Aorta (tissue), 5 donors: ENCODE measurements at places on chromosomes 7 and 10. TPM values are rescaled to one million over a fixed set of nuclear protein-coding genes. Genes with fewer than 3 reads are reported as not detected.

The AS3MT gene
- 1.2 TPM for total RNA-seq

The SPDYE8 gene
- not detected for total RNA-seq

GRCh38 chr7:156116514-156117215 is 304.4 kb upstream of the SHH start:
- no peak for DNase-seq
- no peaks in the 10 kb centered on the region for H3K4me1 ChIP-seq
- H3K36me3 ChIP-seq: no peaks in the 10 kb centered on the region
- H3K4me3 ChIP-seq: no peak overlapping the region
- H3K27me3 ChIP-seq: peaks cover 2% of the 10 kb centered on the region

GRCh38 chr10:79300711-79301110 is 46.6 kb upstream of the PPIF start:
- no peak overlapping the region for H3K4me3 ChIP-seq
- no peaks in the 10 kb centered on the region for H3K4me1 ChIP-seq
- peaks cover 4% of the 10 kb centered on the region for H3K36me3 ChIP-seq
- H3K27me3 ChIP-seq: no peaks in the 10 kb centered on the region
- no peak overlapping the region for H3K27ac ChIP-seq
- DNase-seq: no peak

- H3K27ac ChIP-seq: no peak overlapping the region
- H3K36me3 ChIP-seq: peaks cover 3% of the 10 kb centered on the region
- H3K4me1 ChIP-seq: no peaks in the 10 kb centered on the region
- no peak for DNase-seq
Observed at GRCh38 chr7:131497454-131497853, 59.0 kb downstream of the PODXL start.

GRCh38 chr10:33483816-33484190 is 149.3 kb upstream of the NRP1 start:
- H3K4me1 ChIP-seq: peaks cover 4% of the 10 kb centered on the region
- no peak overlapping the region for H3K4me3 ChIP-seq
- no peak overlapping the region for H3K27ac ChIP-seq
- no peaks in the 10 kb centered on the region for H3K27me3 ChIP-seq
- no peaks in the 10 kb centered on the region for H3K36me3 ChIP-seq
